ENCODE measurements at places on chromosomes 13 and 19. TPM values are rescaled to one million over a fixed set of nuclear protein-coding genes. Genes with fewer than 3 reads are reported as not detected.

- no peaks in the 10 kb centered on the region for H3K27me3 ChIP-seq
- peaks cover 25% of the 10 kb centered on the region for H3K4me1 ChIP-seq
- no peak for DNase-seq
- peak overlapping the region; percentile 58 for H3K4me3 ChIP-seq
Observed at GRCh38 chr13:19961924-19962323, 3.4 kb downstream of the ZMYM2 start.

- no peaks in the 10 kb centered on the region for H3K27me3 ChIP-seq
- no peak overlapping the region for H3K27ac ChIP-seq
- H3K36me3 ChIP-seq: no peaks in the 10 kb centered on the region
- DNase-seq: no peak
- no peaks in the 10 kb centered on the region for H3K4me1 ChIP-seq
Observed at GRCh38 chr13:90792335-90792734, 555.2 kb upstream of the MIR17HG start.

DNA sequence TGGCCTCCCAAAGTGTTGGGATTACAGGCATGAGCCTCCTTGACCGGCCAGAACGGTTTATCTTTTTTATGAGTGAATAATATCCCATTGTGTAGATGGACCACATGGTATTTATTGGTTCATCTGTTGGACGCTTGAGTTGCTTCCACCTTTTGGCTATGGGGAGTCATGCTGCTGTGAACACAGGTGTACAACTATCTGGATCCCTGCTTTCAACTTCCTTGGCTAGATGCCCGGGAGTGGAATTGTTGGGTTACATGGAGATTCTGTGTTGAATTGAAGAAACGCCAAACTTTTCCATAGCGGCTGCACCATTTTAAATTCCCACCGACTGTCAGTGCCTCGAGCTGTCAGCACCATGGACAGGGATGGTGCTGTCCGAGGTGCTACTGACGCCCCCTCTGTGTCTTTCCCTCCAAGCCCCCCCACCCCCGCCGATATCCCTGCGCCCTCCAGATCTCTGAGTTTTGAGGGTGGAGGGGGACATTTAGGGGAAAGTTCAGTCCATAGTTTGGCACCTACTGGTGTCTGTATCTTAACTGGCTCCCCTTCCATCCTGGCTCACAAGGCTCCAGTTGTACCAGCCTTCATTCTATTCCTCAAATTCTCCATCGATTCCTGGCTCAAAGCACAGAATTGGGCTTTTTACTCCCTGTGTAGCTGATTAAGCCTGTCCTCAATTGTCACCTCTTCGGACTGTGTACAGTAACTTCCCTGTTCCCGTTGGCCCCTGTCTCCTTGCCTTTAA lies 27.3 kb downstream of the PNPLA6 start:
- no peaks in the 10 kb centered on the region for H3K4me1 ChIP-seq
- H3K4me3 ChIP-seq: no peak overlapping the region
- H3K36me3 ChIP-seq: peaks cover 19% of the 10 kb centered on the region
- no peak for DNase-seq
- no peak overlapping the region for H3K27ac ChIP-seq
- no peaks in the 10 kb centered on the region for H3K27me3 ChIP-seq

DNA sequence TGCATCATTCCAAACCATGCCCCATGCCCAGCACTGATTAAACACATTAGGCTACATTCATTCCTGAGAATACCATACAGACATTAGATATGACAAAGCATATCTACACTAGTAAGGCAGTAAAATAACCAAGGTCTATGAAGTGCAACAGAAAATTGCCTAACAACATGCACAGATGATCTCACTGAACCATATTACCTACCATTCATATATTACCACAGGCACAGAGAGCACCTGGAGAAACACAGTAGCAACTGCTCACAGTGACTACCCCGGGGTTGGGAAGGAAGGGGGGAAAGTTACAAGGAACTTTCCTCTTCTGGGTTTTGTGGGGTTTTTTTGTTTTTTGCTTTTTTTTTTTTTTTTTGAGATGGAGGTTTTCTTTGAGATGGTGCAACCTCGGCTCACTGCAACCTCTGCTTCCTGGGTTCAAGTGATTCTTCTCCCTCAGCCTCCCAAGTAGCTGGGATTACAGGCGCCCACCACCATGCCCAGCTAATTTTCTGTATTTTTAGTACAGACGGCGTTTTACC lies 669.6 kb downstream of the UQCRFS1 start:
- no peak for DNase-seq
- H3K4me3 ChIP-seq: no peak overlapping the region
- no peaks in the 10 kb centered on the region for H3K4me1 ChIP-seq
- no peak overlapping the region for H3K27ac ChIP-seq
- H3K36me3 ChIP-seq: no peaks in the 10 kb centered on the region
- no peaks in the 10 kb centered on the region for H3K27me3 ChIP-seq

DNA sequence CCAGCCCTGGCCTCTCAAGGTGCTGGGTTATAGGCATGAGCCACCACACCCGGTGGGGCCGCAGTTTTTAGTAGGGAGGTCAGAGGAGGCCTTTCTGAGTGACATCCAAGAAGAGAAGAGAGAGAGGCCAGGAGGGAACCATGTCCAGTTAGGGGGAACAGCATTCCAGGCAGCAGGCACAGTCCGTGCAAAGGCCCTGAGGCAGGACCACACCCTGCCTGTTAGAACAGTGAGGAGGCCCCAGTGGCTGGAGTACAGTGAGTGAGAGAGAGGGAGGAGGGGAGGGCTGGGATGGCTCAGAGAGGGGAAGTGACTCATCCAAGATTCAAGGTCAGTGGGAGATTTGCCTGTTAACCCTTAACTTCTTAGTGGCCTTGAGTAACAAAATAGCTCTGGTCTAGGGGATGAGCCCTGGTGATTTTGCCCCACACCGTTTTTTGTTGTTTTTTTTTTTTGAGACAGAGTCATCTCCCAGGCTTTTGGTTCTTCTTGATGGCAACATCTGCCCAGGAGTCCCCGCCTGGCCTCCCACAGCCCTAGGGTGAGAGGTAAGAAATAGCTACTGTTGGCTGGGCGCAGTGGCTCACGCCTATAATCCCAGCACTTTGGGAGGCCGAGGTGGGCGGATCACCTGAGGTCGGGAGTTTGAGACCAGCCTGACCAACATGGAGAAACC lies 2.7 kb upstream of the PLIN3 start:
- peaks cover 34% of the 10 kb centered on the region for H3K4me1 ChIP-seq
- no peak overlapping the region for H3K27ac ChIP-seq
- peaks cover 6% of the 10 kb centered on the region for H3K27me3 ChIP-seq
- no peaks in the 10 kb centered on the region for H3K36me3 ChIP-seq

GRCh38 chr19:19051478-19052213 lies 12.1 kb upstream of the SLC25A42 start:
- peaks cover 10% of the 10 kb centered on the region for H3K36me3 ChIP-seq
- no peak overlapping the region for H3K27ac ChIP-seq
- H3K4me3 ChIP-seq: no peak overlapping the region
- no peaks in the 10 kb centered on the region for H3K4me1 ChIP-seq
- no peak for DNase-seq

DNA sequence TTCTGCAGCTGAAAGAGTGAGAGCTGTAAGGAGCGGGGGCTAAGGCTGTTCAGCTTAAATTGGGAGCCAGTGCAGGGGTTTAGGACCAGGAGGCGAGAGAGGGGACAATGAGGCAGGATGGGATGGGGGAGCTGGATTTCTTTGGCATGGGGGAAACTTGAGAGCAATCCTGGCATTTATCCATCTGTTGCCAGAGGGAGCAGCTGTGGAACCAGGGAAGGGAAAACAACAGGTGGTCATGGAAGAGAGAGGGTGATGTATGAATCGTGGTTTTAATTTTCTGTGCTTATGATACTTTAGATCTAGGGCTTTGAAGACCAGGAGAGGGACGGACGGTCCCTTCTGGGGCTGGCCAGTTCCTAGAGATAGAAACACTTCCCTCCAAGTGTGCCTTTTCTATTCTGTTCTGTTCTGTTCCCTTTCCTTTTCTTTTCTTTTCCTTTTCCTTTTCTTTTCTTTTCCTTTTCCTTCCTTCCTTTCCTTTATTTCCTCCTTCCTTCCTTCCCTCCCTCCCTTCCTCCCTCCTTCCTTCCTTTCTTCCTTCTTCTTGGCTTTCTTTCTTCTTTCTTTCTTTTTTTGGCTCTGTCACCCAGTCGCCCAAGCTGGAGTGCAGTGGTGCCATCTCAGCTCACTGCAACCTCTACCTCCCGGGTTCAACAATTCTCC lies 16.0 kb upstream of the CCL25 start:
- no peak overlapping the region for H3K27ac ChIP-seq
- no peak overlapping the region for H3K4me3 ChIP-seq
- H3K27me3 ChIP-seq: peaks cover 13% of the 10 kb centered on the region
- no peaks in the 10 kb centered on the region for H3K36me3 ChIP-seq
- no peak for DNase-seq

- no peaks in the 10 kb centered on the region for H3K4me1 ChIP-seq
- no peaks in the 10 kb centered on the region for H3K27me3 ChIP-seq
- no peak for DNase-seq
- H3K36me3 ChIP-seq: no peaks in the 10 kb centered on the region
- H3K4me3 ChIP-seq: no peak overlapping the region
- no peak overlapping the region for H3K27ac ChIP-seq
Observed at GRCh38 chr19:30656520-30657100, 284.4 kb downstream of the ZNF536 start.

- no peaks in the 10 kb centered on the region for H3K4me1 ChIP-seq
- peaks cover 16% of the 10 kb centered on the region for H3K27me3 ChIP-seq
- H3K36me3 ChIP-seq: no peaks in the 10 kb centered on the region
Observed at GRCh38 chr19:4606921-4607678, 32.2 kb upstream of the TNFAIP8L1 start.

DNA sequence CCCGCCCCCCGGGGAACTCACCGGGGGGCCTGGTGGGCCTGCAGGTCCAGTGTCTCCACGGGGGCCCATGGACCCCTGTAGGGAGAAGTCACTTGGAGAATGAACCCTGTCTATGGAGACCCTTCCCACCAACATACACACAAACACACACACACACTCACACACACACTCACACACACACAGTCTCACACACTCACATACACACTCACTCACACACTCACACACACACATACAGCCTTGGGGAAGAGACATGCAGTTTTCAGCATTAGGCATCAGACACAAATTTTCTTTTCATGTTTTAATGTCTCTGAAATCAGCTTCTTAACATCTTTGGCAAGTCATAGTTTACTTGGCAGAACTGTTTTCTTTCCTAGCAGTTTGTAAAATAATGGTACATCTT lies 31.0 kb upstream of the OLFM2 start:
- no peak overlapping the region for H3K4me3 ChIP-seq
- no peak overlapping the region for H3K27ac ChIP-seq
- peaks cover 15% of the 10 kb centered on the region for H3K27me3 ChIP-seq
- DNase-seq: no peak
- H3K36me3 ChIP-seq: no peaks in the 10 kb centered on the region

GRCh38 chr19:7450243-7451223 lies 38.3 kb downstream of the PEX11G start:
- H3K27me3 ChIP-seq: no peaks in the 10 kb centered on the region
- H3K4me1 ChIP-seq: no peaks in the 10 kb centered on the region
- peaks cover 57% of the 10 kb centered on the region for H3K36me3 ChIP-seq

DNA sequence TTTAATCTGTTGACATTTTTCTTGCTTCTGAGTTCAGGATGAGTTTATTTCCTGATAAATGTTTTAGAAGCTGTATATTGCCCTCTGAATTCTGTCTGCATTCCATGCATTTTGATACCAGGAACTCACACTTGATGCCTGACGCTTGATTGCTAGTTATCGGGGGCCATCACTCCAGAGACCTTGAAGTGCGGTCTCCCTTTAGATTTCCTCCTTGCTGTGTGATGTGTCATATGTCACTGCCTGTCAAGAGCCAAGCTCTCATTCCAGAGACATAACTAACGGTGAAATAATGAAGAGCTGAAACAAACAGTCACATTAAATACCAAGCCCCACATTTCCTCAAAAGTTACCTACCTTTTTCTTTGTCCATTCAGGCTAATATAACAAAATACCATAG lies 155.5 kb downstream of the TNFSF13B start:
- no peak overlapping the region for H3K27ac ChIP-seq
- H3K27me3 ChIP-seq: no peaks in the 10 kb centered on the region
- H3K4me1 ChIP-seq: no peaks in the 10 kb centered on the region
- no peaks in the 10 kb centered on the region for H3K36me3 ChIP-seq
- no peak overlapping the region for H3K4me3 ChIP-seq
- DNase-seq: no peak

GRCh38 chr19:49713236-49713845 lies 22.4 kb downstream of the CPT1C start:
- H3K36me3 ChIP-seq: peaks cover 5% of the 10 kb centered on the region
- no peak overlapping the region for H3K27ac ChIP-seq
- DNase-seq: no peak
- no peaks in the 10 kb centered on the region for H3K27me3 ChIP-seq
- H3K4me3 ChIP-seq: no peak overlapping the region

- no peaks in the 10 kb centered on the region for H3K4me1 ChIP-seq
- no peaks in the 10 kb centered on the region for H3K36me3 ChIP-seq
- DNase-seq: no peak
- H3K27me3 ChIP-seq: peaks cover 4% of the 10 kb centered on the region
- H3K27ac ChIP-seq: no peak overlapping the region
- H3K4me3 ChIP-seq: no peak overlapping the region
Observed at GRCh38 chr13:76764429-76764828, 121.8 kb downstream of the KCTD12 start.

- no peaks in the 10 kb centered on the region for H3K36me3 ChIP-seq
- no peak overlapping the region for H3K4me3 ChIP-seq
- no peaks in the 10 kb centered on the region for H3K4me1 ChIP-seq
- DNase-seq: no peak
- no peak overlapping the region for H3K27ac ChIP-seq
Observed at GRCh38 chr19:57671124-57671895, 2.6 kb downstream of the ZSCAN4 start.

GRCh38 chr19:57050863-57051262 lies 68.9 kb upstream of the USP29 start:
- H3K27ac ChIP-seq: no peak overlapping the region
- H3K4me3 ChIP-seq: no peak overlapping the region
- H3K36me3 ChIP-seq: no peaks in the 10 kb centered on the region
- no peak for DNase-seq
- H3K4me1 ChIP-seq: no peaks in the 10 kb centered on the region
- no peaks in the 10 kb centered on the region for H3K27me3 ChIP-seq

- no peak for DNase-seq
- H3K27ac ChIP-seq: no peak overlapping the region
- no peaks in the 10 kb centered on the region for H3K36me3 ChIP-seq
- H3K4me1 ChIP-seq: no peaks in the 10 kb centered on the region
Observed at GRCh38 chr19:1304197-1304924, 18.7 kb downstream of the EFNA2 start.

DNA sequence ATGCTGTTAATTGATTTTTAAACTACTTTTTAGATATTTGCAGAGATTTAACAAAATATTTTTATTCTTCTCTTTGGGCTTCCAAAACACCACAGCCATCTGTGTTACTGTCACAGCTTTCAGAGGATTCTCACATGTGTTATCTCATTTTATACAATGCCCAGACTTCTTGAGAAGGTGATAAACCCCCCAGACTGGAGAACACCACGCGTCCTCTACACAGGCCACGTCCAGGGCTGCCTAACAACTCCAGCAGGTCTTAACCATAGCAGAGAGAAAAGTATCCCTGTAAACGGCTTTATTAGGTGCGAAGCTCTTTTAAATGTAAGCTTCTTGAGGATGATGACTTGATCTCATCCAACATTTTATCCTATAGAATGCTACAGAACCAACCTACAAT lies 2.0 kb downstream of the GPR183 start:
- no peaks in the 10 kb centered on the region for H3K27me3 ChIP-seq
- peak overlapping the region; percentile 83 for H3K4me3 ChIP-seq
- no peak for DNase-seq
- peaks cover 77% of the 10 kb centered on the region for H3K4me1 ChIP-seq
- peaks cover 30% of the 10 kb centered on the region for H3K36me3 ChIP-seq

Gene CYP2S1
- 0.60 TPM for total RNA-seq

Gene TNFSF9
- total RNA-seq: 9.7 TPM

Gene KCNN4
- 185 TPM for total RNA-seq

Gene ERICH6B
- not detected for total RNA-seq

Gene CDC42EP5
- total RNA-seq: not detected

Gene PPM1N
- total RNA-seq: 1.0 TPM

Gene ZNF724
- total RNA-seq: 12.1 TPM

Gene ZNF563
- 1.4 TPM for total RNA-seq

Measured in activated T-helper 1 cell treated with anti-CD3 and anti-CD28 coated beads, Interleukin-12 subunit alpha, Interleukin-12 subunit beta, Interleukin-2, Interleukin-4 antibody, amounts not matched to agents 30 ng/mL and 10 ng/mL and 1 ng/mL, durations not matched to agents 14 hours and 24 hours and 36 hours (primary cell).